ENCODE measurements at places on chromosomes 13 and 19. TPM values are rescaled to one million over a fixed set of nuclear protein-coding genes. Genes with fewer than 3 reads are reported as not detected.

DNA sequence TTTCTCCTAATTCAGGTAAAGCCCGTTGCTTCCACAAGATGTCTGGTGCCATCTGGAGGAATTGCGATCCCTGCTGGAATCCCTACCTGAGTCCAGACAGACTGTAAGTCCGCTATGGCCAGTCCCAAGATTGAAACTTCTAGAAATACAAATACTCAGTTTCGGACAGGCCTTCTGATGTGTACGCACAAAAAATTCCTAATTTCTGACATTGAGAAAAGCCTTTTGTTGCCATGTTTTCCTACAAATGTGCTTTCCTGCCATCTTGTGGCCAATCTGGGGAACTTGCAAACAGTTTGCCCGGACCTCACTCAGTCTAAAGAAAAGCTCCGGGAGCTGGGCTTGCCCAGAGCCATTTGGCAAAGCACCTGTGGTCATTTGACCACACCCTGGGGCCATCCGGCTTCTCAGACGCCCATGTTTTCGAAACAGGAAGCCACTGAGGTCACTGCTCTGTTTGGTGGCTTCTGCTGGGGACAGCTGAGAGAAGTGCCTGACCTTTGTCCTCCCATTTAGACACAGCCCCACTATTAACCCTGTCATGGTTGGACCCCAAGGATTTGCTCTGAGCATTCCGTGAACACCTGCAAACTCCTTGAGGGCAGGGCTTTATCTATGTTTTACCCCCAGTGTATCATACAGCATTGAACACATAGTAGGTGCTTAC lies 79.4 kb downstream of the SLC15A1 start:
- peak; percentile 75 for DNase-seq
- H3K4me1 ChIP-seq, result peaks cover 6% of the 10 kb centered on the region
- no peak overlapping the region for H3K4me3 ChIP-seq
- H3K36me3 ChIP-seq, result no peaks in the 10 kb centered on the region

DNA sequence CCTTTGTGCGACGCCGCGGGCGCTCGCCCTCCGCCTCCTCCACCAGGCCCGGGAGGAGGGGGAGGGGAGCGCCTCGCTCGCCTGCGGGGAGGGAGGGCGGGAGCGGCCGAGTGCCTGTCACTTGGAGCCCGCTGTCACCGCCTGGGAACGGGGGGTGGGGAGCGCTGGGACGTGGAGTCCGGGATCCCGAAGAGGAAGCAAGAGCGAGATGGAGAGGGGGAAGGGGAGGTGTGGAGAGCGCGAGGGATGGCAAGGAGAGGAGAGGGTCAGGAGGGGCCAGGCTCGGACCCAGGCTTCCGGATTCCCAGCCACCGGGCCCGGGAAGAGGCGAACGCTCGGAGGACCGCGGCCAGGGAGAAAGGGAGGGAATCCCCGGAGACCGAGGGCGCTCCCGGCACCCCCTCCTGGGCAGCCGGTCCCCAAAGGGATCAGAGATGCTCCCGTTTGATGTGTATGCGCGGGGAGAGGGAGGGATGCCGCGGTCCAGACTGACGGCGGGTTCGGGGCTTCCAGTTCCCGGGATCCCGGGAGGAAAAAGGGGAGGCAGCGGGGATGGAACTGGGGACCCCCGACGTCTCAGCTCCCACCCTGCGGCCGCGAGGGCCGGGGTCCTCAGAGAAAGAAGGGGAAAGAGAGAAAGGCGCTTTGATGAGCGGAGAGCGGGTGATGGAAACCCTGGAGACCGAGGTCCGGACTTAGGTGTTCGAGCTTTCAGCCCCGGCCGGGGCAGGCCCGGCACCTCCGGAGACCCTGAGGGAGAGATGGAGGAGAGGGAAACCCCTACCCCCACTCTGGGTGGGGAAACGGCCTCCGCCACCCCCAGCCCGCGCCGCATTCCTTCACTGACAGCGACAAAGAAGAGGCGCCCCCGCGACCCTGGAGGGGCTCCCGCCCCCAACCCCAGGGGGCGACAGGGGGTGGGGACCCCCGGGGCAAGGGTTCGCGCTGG lies 4.7 kb upstream of the DPF1 start:
- H3K27me3 ChIP-seq, result peaks cover 3% of the 10 kb centered on the region
- peak overlapping the region; percentile 27 for H3K4me3 ChIP-seq
- no peak for DNase-seq
- no peak overlapping the region for H3K27ac ChIP-seq
- H3K36me3 ChIP-seq, result no peaks in the 10 kb centered on the region

GRCh38 chr19:8335343-8336071 lies 7.6 kb downstream of the KANK3 start:
- H3K4me1 ChIP-seq, result peaks cover 2% of the 10 kb centered on the region
- peaks cover 46% of the 10 kb centered on the region for H3K27me3 ChIP-seq
- no peak overlapping the region for H3K27ac ChIP-seq
- no peak for DNase-seq
- H3K4me3 ChIP-seq, result peak overlapping the region; percentile 40

- DNase-seq, result no peak
- no peaks in the 10 kb centered on the region for H3K36me3 ChIP-seq
- H3K27ac ChIP-seq, result no peak overlapping the region
- no peaks in the 10 kb centered on the region for H3K4me1 ChIP-seq
- H3K4me3 ChIP-seq, result no peak overlapping the region
Measured at GRCh38 chr19:30522341-30522740, 150.2 kb downstream of the ZNF536 start.

DNA sequence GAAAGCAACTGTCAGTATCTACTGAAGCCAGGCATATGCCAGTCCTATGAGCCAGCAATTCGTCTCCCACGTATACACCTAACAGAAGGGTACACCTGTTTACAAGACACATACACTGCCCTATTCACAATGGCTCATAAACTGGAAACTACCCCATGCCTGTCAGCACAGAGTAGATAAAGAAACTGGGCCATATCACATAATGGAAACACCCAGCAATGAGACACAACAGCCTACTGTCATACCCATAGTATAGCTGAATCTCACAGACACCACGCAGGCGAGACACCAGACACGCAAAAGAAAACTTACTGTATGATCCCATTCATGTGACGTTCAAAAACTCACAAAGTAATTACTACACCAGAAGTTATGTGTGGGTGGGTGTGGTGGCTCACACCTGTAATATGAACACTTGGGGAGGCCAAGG lies 15.7 kb downstream of the NOSIP start:
- DNase-seq, result no peak
- no peak overlapping the region for H3K4me3 ChIP-seq
- no peaks in the 10 kb centered on the region for H3K27me3 ChIP-seq
- peaks cover 18% of the 10 kb centered on the region for H3K36me3 ChIP-seq
- no peak overlapping the region for H3K27ac ChIP-seq

DNA sequence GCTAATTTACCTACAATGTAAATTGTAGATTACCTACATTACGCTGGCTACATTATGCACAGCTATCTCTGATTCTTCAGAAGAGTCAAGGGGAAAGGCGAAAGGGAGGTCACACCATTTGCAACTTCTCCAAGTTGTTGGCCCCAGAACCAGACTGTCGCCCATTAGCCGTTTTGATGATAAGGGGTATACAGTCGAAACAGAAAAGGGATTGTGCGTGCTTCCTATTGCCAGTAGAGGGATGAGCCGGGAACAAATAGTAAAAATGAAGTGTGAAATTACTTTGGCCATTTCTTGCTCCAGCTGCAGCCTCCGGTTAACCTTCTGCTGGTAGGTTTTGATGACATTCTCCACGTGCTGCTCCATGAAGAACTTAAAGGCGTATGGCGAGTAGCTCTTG lies 73.8 kb downstream of the LATS2 start:
- no peak overlapping the region for H3K27ac ChIP-seq
- H3K36me3 ChIP-seq, result peaks cover 56% of the 10 kb centered on the region
- peaks cover 7% of the 10 kb centered on the region for H3K4me1 ChIP-seq
- H3K4me3 ChIP-seq, result no peak overlapping the region
- DNase-seq, result no peak

- H3K4me3 ChIP-seq, result no peak overlapping the region
- no peak overlapping the region for H3K27ac ChIP-seq
- peak; percentile 62 for DNase-seq
- H3K36me3 ChIP-seq, result no peaks in the 10 kb centered on the region
Measured at GRCh38 chr13:92175330-92175729, 776.9 kb downstream of the GPC5 start.

DNA sequence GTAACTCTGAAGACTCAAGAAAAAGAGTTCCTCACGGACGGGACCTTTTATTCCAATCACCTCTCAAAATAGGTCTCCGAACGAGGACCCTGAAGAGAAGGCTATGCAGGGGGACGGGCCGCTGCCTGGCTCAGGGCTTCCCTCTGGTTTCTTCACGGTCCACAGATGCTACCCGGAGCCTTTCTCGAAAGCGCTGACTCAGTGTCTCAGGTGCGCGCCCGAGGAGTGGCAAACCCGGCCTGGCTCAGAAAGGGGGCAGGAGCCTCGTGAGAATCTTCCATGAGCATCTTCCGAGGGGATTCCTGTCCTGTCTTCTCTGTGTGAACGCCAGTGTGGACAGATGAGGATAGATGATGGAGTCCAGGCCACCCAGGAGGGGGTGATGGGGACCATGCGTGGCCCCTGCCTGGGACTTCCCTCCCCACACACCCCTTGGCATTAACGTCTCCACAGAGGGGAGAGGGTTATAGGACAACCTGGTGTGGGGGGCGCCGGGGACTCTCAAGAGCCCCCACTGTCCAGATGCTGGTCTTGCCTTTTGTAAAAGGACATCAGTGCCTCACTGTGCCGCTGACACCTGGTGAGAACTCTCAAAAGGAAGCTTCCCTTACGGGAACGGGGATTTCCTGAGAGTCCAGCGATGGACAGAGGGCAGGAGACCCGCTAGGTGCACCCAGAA lies 16.5 kb downstream of the LSM4 start:
- peaks cover 17% of the 10 kb centered on the region for H3K36me3 ChIP-seq
- 0 out of 2 replicates have a peak overlapping the region, but pooled peaks have one; percentile 6 for H3K27ac ChIP-seq
- no peaks in the 10 kb centered on the region for H3K27me3 ChIP-seq
- DNase-seq, result no peak

DNA sequence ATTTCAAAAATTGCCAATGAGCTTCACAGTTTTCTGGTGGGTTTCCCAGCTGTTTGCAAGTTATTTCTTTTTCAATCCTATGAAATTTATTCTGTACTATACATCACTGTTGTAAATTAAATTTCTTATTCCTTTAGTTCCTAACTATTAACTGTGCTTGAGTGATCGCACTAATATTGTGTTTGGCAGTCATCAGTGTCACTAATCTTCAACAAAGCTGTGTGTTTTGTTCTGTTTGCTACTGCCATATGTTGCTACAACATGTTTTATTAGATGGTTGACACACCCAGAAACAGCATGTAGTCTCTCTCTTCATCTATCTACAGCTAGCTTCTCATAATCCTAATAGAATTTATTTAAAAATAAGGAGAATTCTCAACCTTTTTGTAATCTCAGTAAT lies 453.6 kb upstream of the PRR20A start:
- no peak overlapping the region for H3K4me3 ChIP-seq
- H3K27me3 ChIP-seq, result no peaks in the 10 kb centered on the region
- no peak overlapping the region for H3K27ac ChIP-seq
- H3K4me1 ChIP-seq, result no peaks in the 10 kb centered on the region
- no peaks in the 10 kb centered on the region for H3K36me3 ChIP-seq
- no peak for DNase-seq

GRCh38 chr13:37100731-37101130 lies 4.7 kb downstream of the CSNK1A1L start:
- no peaks in the 10 kb centered on the region for H3K36me3 ChIP-seq
- no peak overlapping the region for H3K27ac ChIP-seq
- no peaks in the 10 kb centered on the region for H3K27me3 ChIP-seq
- DNase-seq, result no peak
- no peaks in the 10 kb centered on the region for H3K4me1 ChIP-seq
- H3K4me3 ChIP-seq, result no peak overlapping the region

GRCh38 chr19:57978586-57979289 lies 4.4 kb upstream of the C19orf18 start:
- DNase-seq, result no peak
- peaks cover 51% of the 10 kb centered on the region for H3K36me3 ChIP-seq
- no peak overlapping the region for H3K27ac ChIP-seq

DNA sequence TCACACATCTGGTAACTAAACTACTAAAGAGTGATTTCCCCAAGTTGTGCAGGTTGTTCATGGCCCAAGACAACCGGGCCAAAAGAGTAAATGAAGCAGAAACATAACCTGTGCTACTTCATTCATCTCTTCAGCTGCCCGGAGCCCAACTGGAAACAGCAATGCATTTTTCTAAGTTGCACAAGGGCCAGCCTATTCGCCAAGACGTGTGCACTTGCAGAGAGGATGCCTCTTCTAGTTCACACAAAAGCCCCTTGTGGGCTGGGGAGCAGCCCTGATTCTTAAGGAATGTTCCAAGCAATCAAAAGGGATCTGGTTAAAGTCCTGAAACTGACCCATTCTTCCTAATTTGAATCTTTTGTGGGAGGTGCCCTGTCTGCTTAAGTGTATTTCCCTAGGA lies 275.8 kb downstream of the SHISA2 start:
- H3K36me3 ChIP-seq, result no peaks in the 10 kb centered on the region
- H3K4me3 ChIP-seq, result no peak overlapping the region
- DNase-seq, result no peak
- no peaks in the 10 kb centered on the region for H3K27me3 ChIP-seq
- no peak overlapping the region for H3K27ac ChIP-seq

Gene ACER1
- total RNA-seq, result not detected

Gene CYP2S1
- 0.83 TPM for total RNA-seq

Gene FXYD1
- 0.18 TPM for total RNA-seq

Gene KLK3
- not detected for total RNA-seq

Gene CD209
- total RNA-seq, result not detected

Gene TMPRSS9
- not detected for total RNA-seq

Gene ZIM2
- not detected for total RNA-seq

Gene GPR18
- not detected for total RNA-seq

Gene DNAAF3
- total RNA-seq, result not detected

Gene ZNF560
- 0.90 TPM for total RNA-seq

Gene SHISA7
- total RNA-seq, result not detected

Gene COMMD6
- 26.7 TPM for total RNA-seq

Gene DIAPH3
- total RNA-seq, result 16.1 TPM

Gene ATP1A3
- total RNA-seq, result under 0.01 TPM

Gene ZBTB7A
- total RNA-seq, result 4.2 TPM
